ENCODE measurements at places on chromosomes 13 and 19. TPM values are rescaled to one million over a fixed set of nuclear protein-coding genes. Genes with fewer than 3 reads are reported as not detected.

LENG1 gene
- total RNA-seq, result 7.2 TPM

- no peak overlapping the region for H3K4me3 ChIP-seq
- H3K36me3 ChIP-seq, result peaks cover 1% of the 10 kb centered on the region
- no peak for DNase-seq
- no peaks in the 10 kb centered on the region for H3K4me1 ChIP-seq
These were observed 13.9 kb upstream of the FBXL3 start for GRCh38 chr13:77040835-77041234.

TTYH1 gene
- 144 TPM for total RNA-seq

DNA sequence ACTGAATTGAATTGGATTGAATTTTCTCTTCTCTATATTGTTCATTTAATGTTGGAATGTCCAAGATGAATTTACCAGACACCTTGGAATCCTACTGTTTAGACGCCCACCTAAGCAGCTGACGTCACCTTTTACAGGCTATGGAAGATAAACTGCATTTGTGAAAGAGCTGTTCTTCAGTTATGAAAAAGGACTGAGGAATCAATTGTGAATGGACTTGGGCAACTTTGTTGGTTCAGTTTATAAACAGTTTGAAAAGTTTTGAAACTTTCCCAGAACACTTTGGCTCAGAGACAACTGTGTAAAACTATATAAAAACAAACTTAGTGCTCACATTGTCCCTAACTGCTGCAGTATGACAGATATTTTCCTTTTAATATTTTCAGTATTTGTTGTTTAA lies 590.8 kb upstream of the SPRY2 start:
- H3K36me3 ChIP-seq, result peaks cover 2% of the 10 kb centered on the region
- H3K27me3 ChIP-seq, result no peaks in the 10 kb centered on the region
- H3K27ac ChIP-seq, result no peak overlapping the region
- H3K4me3 ChIP-seq, result no peak overlapping the region
- no peaks in the 10 kb centered on the region for H3K4me1 ChIP-seq

COX7A1 gene
- not detected for total RNA-seq

- no peak overlapping the region for H3K27ac ChIP-seq
- peaks cover 1% of the 10 kb centered on the region for H3K4me1 ChIP-seq
- no peaks in the 10 kb centered on the region for H3K36me3 ChIP-seq
- no peaks in the 10 kb centered on the region for H3K27me3 ChIP-seq
- H3K4me3 ChIP-seq, result no peak overlapping the region
These were observed 78.6 kb downstream of the CDADC1 start for GRCh38 chr13:49326222-49326917.

CEACAM8 gene
- not detected for total RNA-seq

ATP1A3 gene
- 0.29 TPM for total RNA-seq

GRCh38 chr19:56949626-56950025 lies 109.1 kb upstream of the PEG3 start:
- DNase-seq, result no peak
- no peaks in the 10 kb centered on the region for H3K27me3 ChIP-seq
- peaks cover 6% of the 10 kb centered on the region for H3K36me3 ChIP-seq
- no peak overlapping the region for H3K4me3 ChIP-seq
- H3K4me1 ChIP-seq, result no peaks in the 10 kb centered on the region

ZNF486 gene
- total RNA-seq, result 29.6 TPM

FOSB gene
- 5.3 TPM for total RNA-seq

DNA sequence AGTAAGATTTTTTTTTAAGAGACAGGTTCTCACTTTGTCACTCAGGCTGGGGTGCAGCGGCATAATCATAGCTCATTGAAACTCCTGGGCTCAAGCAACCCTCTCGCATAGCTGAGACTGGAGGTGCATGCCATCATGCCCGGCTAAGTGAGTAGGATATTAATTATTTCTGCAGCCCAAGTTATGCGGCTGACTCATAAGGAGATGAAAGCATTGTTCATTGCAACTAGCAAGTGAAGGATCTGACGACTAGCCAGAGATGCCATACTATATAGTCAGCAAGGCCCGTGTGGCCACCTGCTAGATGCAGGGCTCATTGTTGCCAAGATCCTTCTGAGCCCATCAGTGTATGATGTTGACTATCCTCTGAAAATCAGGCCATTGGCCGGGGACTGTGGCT lies 45.2 kb downstream of the ABCC4 start:
- no peak overlapping the region for H3K4me3 ChIP-seq
- no peak for DNase-seq
- H3K27me3 ChIP-seq, result no peaks in the 10 kb centered on the region
- H3K4me1 ChIP-seq, result peaks cover 19% of the 10 kb centered on the region

GRCh38 chr13:35789335-35790165 lies 313.1 kb upstream of the MAB21L1 start:
- H3K4me1 ChIP-seq, result no peaks in the 10 kb centered on the region
- no peaks in the 10 kb centered on the region for H3K27me3 ChIP-seq
- no peaks in the 10 kb centered on the region for H3K36me3 ChIP-seq

DNA sequence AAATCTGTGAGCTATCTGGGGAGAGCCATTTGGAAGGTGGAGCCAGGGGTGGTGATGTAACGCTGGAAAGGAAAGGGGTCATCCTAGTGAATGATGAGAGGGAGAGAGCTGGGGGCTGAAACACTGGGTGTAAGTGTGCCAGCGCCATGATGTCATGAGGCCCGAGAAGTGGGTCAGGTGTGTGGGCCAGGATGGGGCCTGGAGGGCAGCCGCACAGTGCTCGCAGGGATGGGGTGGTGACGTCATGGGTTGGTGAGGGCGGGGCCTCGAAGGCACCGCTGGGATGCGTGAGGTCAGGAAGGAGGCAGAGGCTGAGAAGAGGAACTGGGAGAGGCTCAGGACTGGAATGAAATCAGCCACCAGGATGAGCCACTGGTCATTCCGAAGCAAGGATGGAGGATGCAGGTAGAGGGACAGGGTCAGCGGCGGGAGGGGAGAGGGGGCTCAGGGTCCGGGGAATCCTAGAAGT lies 4.4 kb downstream of the CCDC61 start:
- H3K4me1 ChIP-seq, result peaks cover 16% of the 10 kb centered on the region
- peaks cover 26% of the 10 kb centered on the region for H3K27me3 ChIP-seq
- peaks cover 4% of the 10 kb centered on the region for H3K36me3 ChIP-seq
- no peak for DNase-seq
- H3K4me3 ChIP-seq, result peak overlapping the region; percentile 33

FFAR2 gene
- total RNA-seq, result 1.9 TPM

KLHL1 gene
- total RNA-seq, result 0.33 TPM

- peaks cover 19% of the 10 kb centered on the region for H3K4me1 ChIP-seq
- peak overlapping the region; percentile 63 for H3K27ac ChIP-seq
- H3K27me3 ChIP-seq, result peaks cover 29% of the 10 kb centered on the region
These were observed 1.7 kb upstream of the PCDH17 start for GRCh38 chr13:57629821-57630235.

DNA sequence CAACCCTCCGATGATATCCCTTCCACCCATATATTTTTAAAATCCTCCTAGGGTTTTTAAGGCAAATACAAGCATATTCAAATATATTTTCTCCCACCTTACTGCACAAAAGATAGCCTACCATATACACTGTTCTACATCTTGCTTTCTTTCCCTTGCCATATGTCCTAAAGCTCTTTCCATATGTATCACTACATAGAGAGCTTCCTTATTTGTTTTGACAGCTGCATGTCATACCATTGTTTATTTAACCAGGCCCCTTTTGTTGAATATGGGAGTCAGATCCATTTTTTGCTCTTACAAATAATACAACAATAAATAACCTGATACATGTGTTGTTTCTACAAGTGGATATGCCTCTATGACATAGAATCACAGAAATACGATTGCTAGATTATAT lies 32.8 kb upstream of the WDFY2 start:
- H3K27ac ChIP-seq, result no peak overlapping the region
- peaks cover 1% of the 10 kb centered on the region for H3K27me3 ChIP-seq
- no peaks in the 10 kb centered on the region for H3K36me3 ChIP-seq
- H3K4me1 ChIP-seq, result no peaks in the 10 kb centered on the region
- H3K4me3 ChIP-seq, result no peak overlapping the region

C19orf67 gene
- 0.43 TPM for total RNA-seq
